Stimulated activated CD4-positive, alpha-beta T cell treated with anti-CD3 and anti-CD28 coated beads, Interleukin-12 subunit alpha, Interleukin-12 subunit beta, amount 100 ng/mL, for 48 hours (primary cell): ENCODE measurements at places on chromosomes 2 and 18.

DNA sequence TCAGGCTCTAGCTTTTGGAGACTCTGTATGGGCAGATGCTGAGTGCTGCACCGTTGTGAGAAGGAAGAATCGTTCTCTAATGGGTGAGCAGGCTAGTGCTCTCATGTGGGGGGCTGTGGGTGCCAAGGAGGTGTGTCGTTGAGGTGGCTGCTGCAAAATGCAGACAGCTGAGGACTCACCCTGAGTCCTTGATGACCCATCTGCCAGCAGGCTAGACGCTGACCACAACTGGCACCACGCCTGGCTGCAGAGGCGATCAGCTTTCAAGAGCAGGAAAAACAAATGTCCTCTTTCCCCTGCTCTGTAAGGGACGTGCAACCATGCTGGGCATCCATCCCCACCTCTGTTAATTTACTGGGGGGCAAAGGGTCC is 48.2 kb downstream of the HAUS1 start:
- DNase-seq, result no peak

DNA sequence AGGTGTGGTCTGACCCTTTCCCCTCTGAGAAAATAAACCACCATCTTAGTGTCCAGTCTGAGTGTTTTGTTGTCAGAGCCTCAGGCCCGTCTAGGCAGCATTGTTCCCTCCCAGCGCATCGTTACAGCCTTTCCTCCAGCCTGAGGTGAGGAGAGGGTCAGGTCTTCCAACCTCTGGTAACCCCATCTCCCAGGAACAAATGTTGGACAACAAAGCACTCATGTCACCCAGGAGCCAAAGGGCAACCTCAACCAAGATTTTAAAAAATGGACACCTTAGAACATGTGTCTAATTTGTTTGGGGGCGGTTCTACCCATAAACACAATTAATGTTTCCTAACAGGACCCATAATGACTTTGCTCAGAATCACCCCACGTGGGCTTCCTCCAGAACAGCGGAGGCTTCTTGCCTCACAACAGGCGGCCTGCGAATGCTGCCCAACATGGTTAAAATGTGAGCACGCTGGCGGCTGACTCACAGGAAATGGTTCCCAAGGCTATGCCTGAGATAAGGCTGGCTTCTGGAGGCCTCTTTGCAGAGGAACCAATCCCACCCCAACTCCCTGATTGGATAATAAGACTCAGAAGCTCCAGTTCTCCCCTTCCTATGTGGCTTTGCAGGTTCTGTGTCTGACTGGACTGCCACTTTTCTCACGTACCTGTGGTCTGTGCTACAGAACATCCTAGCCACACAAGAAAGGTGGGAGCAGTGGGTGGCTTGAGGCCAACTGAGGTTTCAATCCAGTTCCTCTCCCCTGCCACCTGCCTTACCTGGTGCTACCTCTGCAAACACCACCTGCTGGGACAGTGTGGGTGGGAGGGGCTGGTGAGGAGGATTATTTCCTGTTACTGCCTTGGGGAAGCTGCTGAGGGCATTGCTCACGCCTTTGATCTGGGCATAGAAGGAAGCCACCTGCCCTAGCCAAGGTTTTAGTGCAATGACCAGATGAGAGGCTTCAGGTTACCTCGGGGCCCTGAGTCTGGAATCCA is 108.8 kb downstream of the B3GNT2 start:
- DNase-seq, result no peak

- DNase-seq, result no peak
Observed at GRCh38 chr2:176817061-176817565, 395.5 kb upstream of the HNRNPA3 start.

DNA sequence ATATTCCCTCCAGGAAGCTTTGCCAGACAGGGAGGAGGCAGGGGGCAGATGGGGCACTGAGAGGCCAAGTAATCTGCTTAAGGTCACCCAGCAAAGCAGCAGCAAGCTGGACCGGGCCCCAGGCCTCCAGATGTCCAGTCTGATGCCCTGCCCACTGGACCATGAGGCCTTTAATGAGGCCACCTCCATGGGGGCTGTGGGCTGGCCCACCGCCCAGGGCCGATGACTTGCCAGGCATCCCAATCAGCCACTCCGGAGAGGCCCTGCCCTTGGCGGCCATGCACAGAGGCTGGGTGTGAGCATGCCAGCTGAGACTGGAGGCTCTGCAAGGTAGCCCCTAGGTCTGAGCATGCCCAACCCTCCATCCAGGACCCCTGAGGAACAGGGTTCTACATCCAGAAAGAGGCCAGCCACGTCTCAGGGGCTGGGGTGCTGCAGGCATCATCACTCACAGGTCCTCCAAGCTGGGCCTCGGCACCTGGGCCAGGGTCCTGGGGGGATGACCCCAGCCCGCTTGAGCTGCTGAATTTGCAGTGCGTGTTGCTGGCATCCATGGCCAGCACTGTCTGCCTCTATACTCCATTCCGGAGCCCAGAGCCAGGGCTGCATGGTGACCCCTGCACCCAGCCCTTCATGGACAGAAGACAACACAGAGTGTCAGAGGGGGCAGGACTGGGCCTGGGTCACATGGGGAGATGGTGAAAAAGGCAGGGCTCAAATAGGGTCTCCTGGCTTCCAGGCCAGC is 164.2 kb downstream of the INHBB start:
- DNase-seq, result no peak

DNA sequence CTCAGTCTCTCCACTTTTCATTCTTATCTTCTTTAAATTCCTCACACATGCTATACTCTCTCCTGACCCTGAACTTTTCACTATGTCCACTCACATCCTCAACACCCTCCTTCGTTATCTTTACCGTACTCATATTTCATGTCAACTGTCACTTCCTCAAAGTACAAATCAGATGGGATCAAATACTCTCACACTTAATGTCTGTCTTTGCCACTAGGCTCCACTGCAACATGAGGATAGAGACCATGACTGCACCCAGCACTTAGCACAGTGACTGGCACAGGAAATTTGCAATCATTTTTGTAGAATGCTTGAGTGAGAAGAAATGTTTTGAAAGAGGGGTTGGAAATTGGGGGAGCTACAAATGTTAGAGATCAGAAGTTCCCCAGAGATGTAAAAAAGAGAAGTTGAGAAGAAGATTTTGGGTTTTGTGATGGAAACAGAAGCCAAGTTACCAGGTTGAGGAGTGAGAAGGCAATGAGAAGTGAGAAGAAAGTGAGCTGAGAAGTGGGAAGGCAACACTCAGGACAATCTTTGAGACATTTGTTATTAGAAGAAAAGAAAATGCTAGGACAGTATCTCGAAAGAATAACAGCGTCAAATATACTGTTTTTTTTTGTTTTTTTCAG is 87.0 kb downstream of the CCDC141 start:
- no peak for DNase-seq

DNA sequence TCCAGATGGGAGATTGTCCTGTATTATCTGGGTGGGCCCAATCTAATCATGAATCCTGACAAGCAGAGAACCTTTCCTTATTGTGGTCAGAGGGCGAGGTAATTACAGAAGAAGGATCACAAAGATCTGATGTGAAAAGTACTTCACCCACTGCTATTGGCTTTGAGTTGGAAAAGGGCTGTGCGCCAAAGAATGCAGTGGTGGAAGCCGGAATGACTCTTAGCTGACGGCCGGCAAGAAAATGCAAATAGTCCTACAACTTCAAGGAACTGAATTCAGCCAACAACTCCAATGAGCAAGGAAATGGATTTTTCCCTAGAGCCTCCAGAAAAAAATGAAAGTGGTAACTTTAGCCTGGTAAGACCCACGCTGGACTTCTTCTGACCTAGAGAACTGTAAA is 67.3 kb downstream of the CTNNA2 start:
- no peak for DNase-seq

GRCh38 chr18:74819433-74820059 is 221.9 kb downstream of the ZNF407 start:
- DNase-seq, result no peak
